Ascending aorta (tissue), 2 donors: ENCODE measurements at places on chromosomes 12 and 14.

DNA sequence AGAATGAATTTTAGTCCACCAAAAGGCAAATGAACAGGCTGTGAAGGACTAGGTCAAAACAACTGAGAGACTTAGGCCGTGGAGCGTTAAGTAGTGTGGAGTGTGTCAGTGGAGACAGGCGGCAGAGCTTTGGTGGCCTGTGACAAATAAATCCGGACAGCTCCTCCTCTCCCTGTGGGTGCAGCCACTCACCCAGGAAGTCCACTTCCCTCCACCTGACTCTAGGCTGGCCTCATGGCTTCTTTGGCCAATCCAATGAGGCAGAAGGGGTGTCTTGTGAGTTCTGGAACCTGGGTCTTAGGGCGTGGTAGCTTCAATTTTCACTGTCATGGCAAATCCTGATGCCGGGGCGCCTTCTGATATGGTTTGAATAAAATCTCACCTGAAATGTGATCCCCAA lies 180.9 kb upstream of the C14orf180 start:
- no peak for DNase-seq
- H3K4me1 ChIP-seq = no peaks in the 10 kb centered on the region
- no peak overlapping the region for H3K27ac ChIP-seq
- no peaks in the 10 kb centered on the region for H3K36me3 ChIP-seq
- no peak overlapping the region for H3K4me3 ChIP-seq

DNA sequence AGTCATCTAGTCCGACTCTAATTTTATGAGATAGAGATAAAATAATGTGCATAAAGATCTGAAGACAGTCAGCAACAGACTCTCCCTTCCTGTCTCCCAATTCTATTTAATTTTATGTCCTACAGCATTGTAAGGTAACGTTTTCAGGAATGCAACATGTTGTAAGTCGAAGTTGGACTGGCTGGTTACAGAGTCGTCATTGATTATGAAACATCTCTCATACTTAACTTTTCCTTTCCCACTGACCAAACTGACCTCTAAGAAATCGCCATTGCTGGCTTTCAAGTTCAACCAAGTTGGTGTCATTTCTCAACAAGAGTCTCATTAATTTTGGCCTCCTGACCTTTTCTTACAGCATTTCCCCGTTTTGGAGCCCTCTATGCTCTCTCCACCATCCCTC lies 4.9 kb upstream of the RIC8B start:
- DNase-seq = no peak
- no peaks in the 10 kb centered on the region for H3K36me3 ChIP-seq
- H3K4me3 ChIP-seq = no peak overlapping the region
- H3K27me3 ChIP-seq = no peaks in the 10 kb centered on the region
- H3K4me1 ChIP-seq = peaks cover 45% of the 10 kb centered on the region

GRCh38 chr12:6866920-6867412 lies 365 bp upstream of the TPI1 start:
- peak overlapping the region; percentile 94 for H3K4me3 ChIP-seq
- H3K4me1 ChIP-seq = peaks cover 38% of the 10 kb centered on the region
- peaks cover 54% of the 10 kb centered on the region for H3K36me3 ChIP-seq
- DNase-seq = no peak
- H3K27me3 ChIP-seq = no peaks in the 10 kb centered on the region
- H3K27ac ChIP-seq = peak overlapping the region; percentile 99

- no peak overlapping the region for H3K27ac ChIP-seq
- no peaks in the 10 kb centered on the region for H3K27me3 ChIP-seq
- H3K4me3 ChIP-seq = no peak overlapping the region
- no peak for DNase-seq
- no peaks in the 10 kb centered on the region for H3K36me3 ChIP-seq
- no peaks in the 10 kb centered on the region for H3K4me1 ChIP-seq
These were observed 1.7 kb downstream of the EVL start for GRCh38 chr14:100066962-100067361.

DNA sequence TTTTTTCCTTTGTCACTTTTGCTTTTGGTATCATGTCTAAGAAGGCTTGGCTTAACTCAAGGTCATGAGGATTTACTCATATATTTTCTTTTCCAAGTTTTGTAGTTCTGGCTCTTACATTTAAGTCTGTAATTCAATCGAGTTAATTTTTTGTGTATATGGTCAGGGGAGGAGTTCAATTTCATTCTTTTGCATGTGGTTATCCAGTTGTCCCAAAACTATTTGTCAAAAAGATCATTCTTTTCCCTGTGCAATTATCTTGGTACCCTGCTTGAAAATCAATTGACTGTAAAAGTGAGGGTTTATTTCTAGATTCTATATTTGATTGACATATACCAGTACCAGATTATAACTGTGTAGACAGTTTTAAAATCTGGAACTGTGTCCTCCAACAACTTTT lies 10.2 kb downstream of the USP15 start:
- H3K4me3 ChIP-seq = no peak overlapping the region
- no peak for DNase-seq
- H3K4me1 ChIP-seq = peaks cover 2% of the 10 kb centered on the region
- H3K36me3 ChIP-seq = no peaks in the 10 kb centered on the region
- H3K27me3 ChIP-seq = no peaks in the 10 kb centered on the region

- no peaks in the 10 kb centered on the region for H3K27me3 ChIP-seq
- H3K4me1 ChIP-seq = no peaks in the 10 kb centered on the region
- H3K27ac ChIP-seq = no peak overlapping the region
- no peaks in the 10 kb centered on the region for H3K36me3 ChIP-seq
- no peak overlapping the region for H3K4me3 ChIP-seq
These were observed 467.1 kb upstream of the SOX5 start for GRCh38 chr12:24416423-24417109.

- H3K4me3 ChIP-seq = no peak overlapping the region
- H3K27me3 ChIP-seq = no peaks in the 10 kb centered on the region
- peak; percentile 14 for DNase-seq
These were observed 62.0 kb downstream of the NDUFA12 start for GRCh38 chr12:94941440-94941862.

DNA sequence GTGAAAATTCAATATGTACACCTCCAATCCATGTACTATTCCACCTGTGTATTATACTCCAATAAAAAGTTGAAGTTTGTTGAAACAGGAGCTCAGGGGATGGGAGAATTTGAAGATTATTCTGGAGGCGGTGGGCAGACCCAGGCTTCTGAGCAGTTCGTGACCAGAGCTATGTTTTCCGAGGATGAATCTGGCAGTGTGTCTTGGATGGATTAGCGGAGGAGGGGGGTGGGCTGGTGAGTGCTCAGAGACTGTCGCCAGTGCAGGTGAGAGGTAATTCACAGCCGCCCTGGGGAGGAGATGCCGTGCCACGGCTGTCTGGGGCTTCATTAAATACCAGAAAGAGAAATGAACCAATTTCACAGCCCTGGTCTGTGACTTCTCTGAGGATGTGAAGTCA lies 283.0 kb upstream of the RTL1 start:
- DNase-seq = no peak
- no peak overlapping the region for H3K27ac ChIP-seq
- H3K36me3 ChIP-seq = no peaks in the 10 kb centered on the region
- no peaks in the 10 kb centered on the region for H3K27me3 ChIP-seq
- H3K4me1 ChIP-seq = no peaks in the 10 kb centered on the region
- no peak overlapping the region for H3K4me3 ChIP-seq

DNA sequence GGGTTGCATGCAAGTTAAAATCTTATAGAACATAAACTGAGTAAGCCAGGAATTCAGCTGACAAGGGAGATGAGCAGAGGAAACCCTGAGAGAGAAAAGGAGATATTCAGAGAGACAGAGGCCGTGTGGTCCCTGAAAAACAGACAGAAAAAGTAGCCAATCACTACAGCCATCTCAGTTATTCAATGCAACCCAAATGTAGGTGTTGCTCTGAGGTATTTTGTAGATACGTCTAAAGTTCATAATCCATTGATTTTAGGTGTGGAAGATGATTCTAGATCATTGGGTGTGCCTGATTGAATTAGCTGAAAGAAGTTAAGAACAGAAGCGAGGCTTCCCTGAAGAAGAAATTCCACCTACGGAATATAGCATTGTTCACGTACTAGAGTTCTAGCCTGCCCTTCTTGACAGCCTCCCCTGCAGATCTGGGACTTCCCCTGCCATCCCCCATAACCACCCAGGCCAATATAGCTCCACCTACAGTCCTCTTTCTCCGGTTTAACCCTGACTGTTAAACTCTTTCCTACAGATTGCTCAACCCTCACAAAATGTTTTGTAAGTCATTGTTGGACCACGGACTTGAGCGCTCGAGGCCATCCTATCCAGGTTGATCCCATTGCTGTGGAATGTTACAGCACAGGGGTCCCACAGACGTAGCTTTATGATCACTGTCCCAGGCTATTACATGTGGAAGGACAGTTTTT lies 21.7 kb downstream of the AICDA start:
- no peaks in the 10 kb centered on the region for H3K4me1 ChIP-seq
- no peaks in the 10 kb centered on the region for H3K27me3 ChIP-seq
- DNase-seq = no peak
- no peak overlapping the region for H3K4me3 ChIP-seq

DNA sequence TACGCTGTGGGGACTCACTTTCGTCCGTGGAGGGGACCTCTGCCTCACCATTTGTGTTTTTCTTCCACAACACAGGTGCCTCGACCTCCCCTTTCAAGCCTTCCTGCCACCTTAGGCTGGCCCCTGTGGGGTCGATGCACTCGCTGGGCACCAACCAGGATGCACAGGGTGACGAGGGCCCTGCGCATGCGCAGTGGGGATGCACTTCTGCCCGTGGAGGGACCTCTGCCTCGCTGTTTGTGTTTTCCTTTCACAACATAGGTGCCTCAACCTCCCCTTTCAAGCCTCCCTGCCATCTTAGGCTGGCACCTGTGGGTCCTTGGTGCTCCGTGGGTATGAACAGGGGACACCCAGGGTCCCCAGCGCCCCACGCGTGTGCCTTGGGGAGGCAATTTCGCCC lies 356.8 kb downstream of the ALG10 start:
- no peaks in the 10 kb centered on the region for H3K27me3 ChIP-seq
- H3K27ac ChIP-seq = no peak overlapping the region
- no peak overlapping the region for H3K4me3 ChIP-seq
- H3K36me3 ChIP-seq = no peaks in the 10 kb centered on the region
- no peak for DNase-seq
- no peaks in the 10 kb centered on the region for H3K4me1 ChIP-seq

GRCh38 chr12:44224399-44225148 lies 388.7 kb downstream of the TMEM117 start:
- H3K4me3 ChIP-seq = no peak overlapping the region
- H3K4me1 ChIP-seq = no peaks in the 10 kb centered on the region
- H3K36me3 ChIP-seq = no peaks in the 10 kb centered on the region
- no peak overlapping the region for H3K27ac ChIP-seq
- no peak for DNase-seq

DNA sequence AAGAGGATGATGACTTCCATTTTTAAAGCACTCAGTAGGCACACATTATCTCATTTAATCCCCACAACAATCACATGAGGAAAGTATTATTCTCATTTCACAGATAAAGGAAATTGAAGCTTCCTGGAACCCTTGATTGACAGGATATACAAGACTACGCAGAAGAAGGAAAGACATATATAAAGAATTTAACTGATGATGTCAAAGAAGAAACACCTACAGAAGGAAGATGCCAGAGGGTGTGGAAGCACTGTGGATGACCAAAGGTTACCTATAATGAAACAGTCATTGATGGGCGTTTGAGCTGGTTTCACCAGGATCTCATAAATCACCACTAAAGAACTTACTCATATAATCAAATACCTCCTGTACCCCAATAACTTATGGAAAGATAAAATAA lies 197.4 kb downstream of the SLC25A21 start:
- no peak for DNase-seq
- H3K36me3 ChIP-seq = no peaks in the 10 kb centered on the region
- H3K4me1 ChIP-seq = no peaks in the 10 kb centered on the region
- peak overlapping the region; percentile 46 for H3K27ac ChIP-seq
- no peak overlapping the region for H3K4me3 ChIP-seq
- no peaks in the 10 kb centered on the region for H3K27me3 ChIP-seq

GRCh38 chr12:52573306-52573705 lies 337 bp downstream of the KRT74 start:
- H3K36me3 ChIP-seq = no peaks in the 10 kb centered on the region
- no peaks in the 10 kb centered on the region for H3K27me3 ChIP-seq
- no peaks in the 10 kb centered on the region for H3K4me1 ChIP-seq
- no peak overlapping the region for H3K4me3 ChIP-seq
- no peak overlapping the region for H3K27ac ChIP-seq

GRCh38 chr12:94290353-94290752 lies 142.0 kb downstream of the PLXNC1 start:
- H3K27me3 ChIP-seq = no peaks in the 10 kb centered on the region
- no peaks in the 10 kb centered on the region for H3K4me1 ChIP-seq
- H3K4me3 ChIP-seq = no peak overlapping the region
- no peak overlapping the region for H3K27ac ChIP-seq
- H3K36me3 ChIP-seq = no peaks in the 10 kb centered on the region

GRCh38 chr12:120528861-120529525 lies at the start of gene COQ5:
COQ5 (minus strand) TSS chr12:120529158; CDS start chr12:120529141, 17 bp downstream.
- H3K4me1 ChIP-seq = peaks cover 8% of the 10 kb centered on the region
- no peaks in the 10 kb centered on the region for H3K27me3 ChIP-seq
- peak; percentile 94 for DNase-seq

GRCh38 chr12:70415987-70416386 lies 49.9 kb downstream of the KCNMB4 start:
- H3K36me3 ChIP-seq = no peaks in the 10 kb centered on the region
- no peaks in the 10 kb centered on the region for H3K27me3 ChIP-seq
- H3K4me1 ChIP-seq = no peaks in the 10 kb centered on the region
- DNase-seq = no peak

GRCh38 chr14:99296517-99296916 lies 24.5 kb upstream of the BCL11B start:
- H3K4me3 ChIP-seq = no peak overlapping the region
- H3K36me3 ChIP-seq = no peaks in the 10 kb centered on the region
- H3K4me1 ChIP-seq = no peaks in the 10 kb centered on the region
- H3K27ac ChIP-seq = no peak overlapping the region
- DNase-seq = no peak

GRCh38 chr12:63206909-63207308 lies 55.9 kb upstream of the AVPR1A start:
- no peak for DNase-seq
- H3K36me3 ChIP-seq = no peaks in the 10 kb centered on the region
- no peaks in the 10 kb centered on the region for H3K4me1 ChIP-seq
- H3K27me3 ChIP-seq = no peaks in the 10 kb centered on the region
- no peak overlapping the region for H3K4me3 ChIP-seq

- no peak overlapping the region for H3K27ac ChIP-seq
- no peak overlapping the region for H3K4me3 ChIP-seq
- DNase-seq = no peak
- no peaks in the 10 kb centered on the region for H3K36me3 ChIP-seq
These were observed 467.0 kb downstream of the LRIG3 start for GRCh38 chr12:58453306-58453705.
